GM18507 (cell line): ENCODE measurements at places on chromosomes 5 and 9.
A peak's percentile ranks its signal among the peaks of the same experiment; 100 is the strongest.

DNA sequence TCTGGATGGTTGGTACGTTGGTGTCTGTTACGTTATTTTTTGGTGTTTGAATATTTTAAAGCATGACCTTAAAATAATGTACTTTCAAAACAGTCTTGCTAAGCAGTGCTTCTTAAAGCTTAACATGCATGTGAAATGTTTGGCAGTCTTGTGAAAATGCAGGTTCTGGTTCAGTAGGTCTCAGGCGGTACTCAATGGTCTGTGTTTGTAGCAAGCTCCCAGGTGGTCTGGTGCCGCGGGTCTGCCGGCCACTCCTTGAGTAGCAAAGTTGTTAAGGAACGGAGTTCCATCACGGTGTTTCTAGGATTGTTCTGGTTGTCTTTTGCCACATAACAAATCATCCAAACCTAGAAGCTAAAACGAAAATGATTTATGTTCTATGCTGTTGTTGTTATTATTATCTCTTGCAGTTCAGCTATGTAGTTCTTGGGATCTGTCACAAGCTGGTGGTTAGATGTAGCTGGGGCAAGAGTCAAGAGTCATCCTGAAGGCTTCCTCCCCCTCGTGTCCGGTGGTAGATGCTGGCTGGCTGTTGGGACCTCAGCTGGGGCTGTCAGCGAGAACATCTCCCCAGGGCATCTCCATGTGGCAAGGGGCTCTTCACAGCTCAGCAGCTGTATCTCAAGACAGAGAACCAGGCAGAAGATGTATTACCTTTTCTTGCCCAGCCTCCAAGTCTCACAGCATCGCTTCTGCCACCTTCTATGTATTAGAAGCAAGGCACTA lies 186.8 kb downstream of the PALM2AKAP2 start:
- no peak for DNase-seq

GRCh38 chr5:20528471-20528870 lies 540.5 kb upstream of the CDH18 start:
- DNase-seq, result no peak

- DNase-seq, result no peak
Observed at GRCh38 chr5:74167206-74167929, 473.2 kb downstream of the ENC1 start.

DNA sequence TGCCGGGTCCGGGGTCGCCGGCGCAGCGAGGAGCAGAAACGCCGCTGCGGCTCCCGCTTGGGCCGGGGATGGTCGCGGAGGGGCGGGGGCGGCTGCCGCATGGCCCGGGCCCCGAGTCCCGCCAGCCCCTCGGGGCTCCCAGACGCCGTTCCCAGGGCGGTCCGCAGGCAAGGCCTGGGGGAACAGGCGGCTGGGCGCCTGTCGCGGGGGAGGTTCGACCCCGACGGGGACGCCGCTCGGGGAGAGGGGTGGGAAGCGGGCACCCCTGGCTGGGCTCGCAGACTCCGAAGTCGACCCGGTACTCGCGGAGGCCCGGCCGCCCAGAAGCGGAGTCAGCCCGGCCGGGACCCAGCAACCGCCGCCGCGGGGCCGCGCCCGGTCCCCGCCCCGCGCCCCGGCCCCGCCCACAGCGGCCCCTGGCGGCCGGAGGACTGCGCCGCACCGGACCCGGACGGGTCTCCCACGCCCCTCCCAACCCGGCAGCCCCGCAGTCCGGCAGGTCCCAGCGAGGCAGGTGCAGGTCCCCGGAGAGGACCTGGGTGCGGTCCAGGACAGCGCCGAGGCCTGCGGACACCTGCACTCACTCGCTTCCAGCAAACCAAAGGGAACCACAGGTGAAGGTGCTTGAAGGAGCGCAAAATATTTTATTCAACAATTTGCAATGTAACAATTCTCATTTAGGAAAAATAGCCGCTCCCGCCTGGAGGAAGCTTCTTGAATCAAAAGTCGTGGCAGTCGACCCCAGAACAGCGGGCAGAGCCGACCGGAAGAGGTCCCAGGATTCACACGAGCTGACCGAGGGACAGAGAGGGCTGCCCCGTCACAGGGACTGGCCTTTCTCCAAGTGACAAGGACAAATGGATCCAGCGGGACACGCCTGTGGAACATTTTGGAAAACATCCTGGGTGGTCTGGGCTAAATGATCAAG lies at the start of gene INPP5E:
Gene INPP5E, minus strand, starts transcription at position 365 of the 928 bp plus-strand sequence. CDS start 426 bp downstream, outside the sequence.
- peak; percentile 86 for DNase-seq

DNA sequence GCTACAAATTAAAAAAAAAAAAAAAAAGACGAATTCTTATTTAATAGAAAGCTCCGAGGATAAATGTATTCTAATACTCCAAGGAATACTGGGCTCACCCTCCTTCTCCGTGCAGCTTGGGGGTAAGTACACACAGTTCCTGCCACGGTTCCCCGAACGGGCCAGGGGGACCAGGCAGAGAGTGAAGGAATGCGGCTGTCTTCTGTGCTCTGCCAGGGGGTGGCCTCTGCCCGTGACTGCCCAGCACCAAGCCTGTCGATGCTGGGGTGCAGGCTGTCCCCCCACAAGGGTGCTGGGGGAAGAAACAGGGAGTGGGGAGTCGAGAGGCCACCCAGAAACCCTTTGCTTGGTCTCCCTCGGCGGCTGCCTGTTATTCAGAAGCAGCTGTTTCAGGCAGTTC lies 410.1 kb upstream of the IRX1 start:
- DNase-seq, result no peak

DNA sequence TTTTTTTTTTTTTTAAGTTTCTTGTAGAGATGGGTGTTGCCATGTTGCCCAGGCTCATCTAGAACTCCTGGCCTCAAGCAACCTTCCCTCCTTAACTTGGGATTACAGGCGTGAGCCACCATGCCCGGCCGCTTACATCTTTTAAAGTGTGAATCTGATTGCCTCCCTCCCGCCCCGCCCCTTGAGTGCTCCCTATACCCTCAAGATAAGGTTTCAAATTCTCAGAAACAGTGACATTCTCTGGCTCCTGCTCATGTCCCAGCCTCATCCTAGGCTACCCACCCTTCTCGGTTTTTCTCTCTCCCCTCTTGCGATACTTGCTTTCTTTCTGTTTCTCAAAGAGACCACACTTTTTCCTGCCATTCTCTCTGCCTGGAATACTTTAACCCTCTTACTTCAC lies 12.4 kb downstream of the MORN5 start:
- DNase-seq, result no peak
